ENCODE measurements at places on chromosomes 6 and 20.
A peak's percentile ranks its signal among the peaks of the same experiment; 100 is the strongest.

- no peak for DNase-seq
Measured at GRCh38 chr20:46978951-46979491, 84.4 kb downstream of the EYA2 start.

DNA sequence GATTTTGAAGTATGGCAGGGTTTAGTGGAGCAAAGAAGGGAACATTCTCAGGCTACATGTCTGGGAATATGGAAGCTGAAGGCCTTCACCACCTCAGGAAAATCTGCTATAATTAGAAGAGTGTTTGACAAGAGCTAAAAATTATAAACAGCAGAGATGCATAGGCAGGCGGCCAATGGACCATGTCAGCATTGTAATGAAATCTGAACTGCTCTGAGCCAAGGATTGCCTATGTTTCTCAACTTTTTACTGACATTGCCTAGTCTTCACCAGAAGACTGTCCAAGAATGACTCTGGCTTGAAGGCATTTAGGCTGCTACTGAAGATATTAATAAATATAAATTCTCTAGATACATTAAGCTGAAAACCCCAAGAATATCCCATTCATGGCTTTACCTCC, 84.1 kb downstream of the C6orf52 start:
- no peak for DNase-seq

DNA sequence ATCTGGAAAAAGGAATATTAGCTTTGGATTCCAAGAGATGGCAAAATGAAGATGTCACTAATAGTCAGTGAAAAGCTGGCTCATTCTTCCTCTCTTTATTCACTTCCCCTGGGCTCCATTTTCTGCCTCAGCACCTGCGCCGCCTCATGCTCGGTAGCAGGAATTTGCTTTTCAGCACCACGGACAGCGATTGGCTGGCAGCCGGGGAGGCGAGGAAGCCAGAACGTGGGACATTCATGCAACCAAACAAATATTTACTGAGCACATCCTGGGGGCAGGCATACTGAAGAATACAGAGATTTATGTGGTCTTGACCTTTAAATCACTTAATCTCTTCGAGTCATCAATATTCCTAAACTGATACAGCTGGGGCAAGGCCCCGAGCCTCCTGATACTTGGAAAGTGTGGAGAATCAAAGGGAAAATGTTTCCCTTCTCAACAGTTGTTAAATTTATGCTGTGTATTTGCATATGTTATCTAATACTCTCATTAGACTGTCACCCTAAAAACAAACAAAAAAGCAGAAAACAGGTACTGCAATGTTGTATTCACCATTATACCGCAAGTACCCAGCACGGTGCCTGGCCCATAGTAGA, 12.1 kb upstream of the PDYN start:
- DNase-seq = peak; percentile 78

DNA sequence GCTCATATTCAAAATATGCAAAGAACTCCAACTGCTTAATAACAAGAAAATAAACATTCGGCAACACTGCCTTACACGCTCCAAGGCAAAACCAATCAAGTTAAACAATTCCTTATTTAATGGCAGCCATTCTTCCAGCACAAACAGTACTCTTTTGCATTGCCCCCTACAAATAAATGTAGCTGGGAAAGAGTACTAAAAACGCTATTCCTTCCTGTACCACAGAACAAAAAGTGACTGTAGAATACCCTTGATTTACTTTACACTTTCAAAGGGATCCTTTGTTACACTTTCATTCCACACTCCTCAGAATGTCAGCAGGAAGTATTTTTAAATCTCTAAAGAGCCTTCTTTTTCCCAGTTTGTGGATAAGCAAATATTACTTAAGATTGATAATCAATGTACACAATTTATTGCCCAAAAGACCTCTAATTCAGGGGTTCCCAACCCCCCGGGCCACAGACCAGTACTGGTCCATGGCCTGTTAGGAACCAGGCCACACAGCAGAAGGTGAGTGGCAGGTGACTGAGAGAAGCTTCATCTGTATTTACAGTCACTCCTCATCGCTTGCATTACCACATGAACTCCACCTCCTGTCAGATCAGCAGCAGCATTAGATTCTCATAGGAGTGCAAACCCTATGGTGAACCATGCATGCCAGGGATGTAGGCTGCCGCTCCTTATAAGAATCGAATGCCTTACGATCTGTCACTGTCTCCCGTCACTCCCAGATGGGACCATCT, 51.6 kb downstream of the MBOAT1 start:
- DNase-seq = no peak

DNA sequence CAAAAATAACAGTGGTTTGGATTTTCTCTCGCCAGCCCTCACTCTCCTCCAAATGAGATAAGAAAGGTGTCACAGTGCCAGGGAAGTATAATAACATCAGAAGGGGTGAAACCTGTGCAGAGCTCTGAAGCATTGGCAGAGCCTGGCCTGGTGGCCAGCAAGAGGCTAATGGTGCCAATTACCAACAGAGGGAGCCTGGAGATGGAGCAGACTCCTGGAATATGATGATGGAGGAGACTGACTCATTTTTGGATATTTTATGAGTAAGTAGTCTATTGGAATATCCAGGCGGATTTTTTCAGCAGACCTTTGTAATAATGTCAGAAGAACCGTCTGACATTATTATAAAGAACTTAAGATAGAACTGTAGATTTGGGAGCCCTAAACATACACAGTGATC, 442.6 kb upstream of the MARCKS start:
- DNase-seq = peak; percentile 34

GRCh38 chr6:96792561-96793190, 44.6 kb downstream of the GPR63 start:
- no peak for DNase-seq

DNA sequence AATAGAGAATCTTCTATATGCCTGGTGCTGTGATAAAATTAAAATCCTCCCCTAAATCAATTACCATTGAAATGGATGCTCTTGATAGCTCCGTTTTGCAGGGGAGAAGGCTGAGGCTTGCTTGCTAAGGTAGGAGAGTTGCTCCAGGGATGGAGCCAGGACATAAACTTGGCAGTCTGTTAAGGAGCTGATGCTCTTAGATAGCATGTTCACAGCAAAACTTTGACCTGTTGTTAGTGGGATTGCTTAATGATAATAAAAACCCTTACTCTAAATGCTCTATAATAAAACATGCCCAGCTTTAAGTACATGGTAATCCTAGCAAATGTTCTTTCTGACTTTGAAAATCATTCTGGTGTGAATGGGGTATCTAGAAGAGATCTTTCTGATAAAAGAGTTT, 228.4 kb upstream of the JAG1 start:
- DNase-seq = no peak

GRCh38 chr6:165987483-165988301, 180.0 kb downstream of the TBXT start:
- peak; percentile 91 for DNase-seq

DNA sequence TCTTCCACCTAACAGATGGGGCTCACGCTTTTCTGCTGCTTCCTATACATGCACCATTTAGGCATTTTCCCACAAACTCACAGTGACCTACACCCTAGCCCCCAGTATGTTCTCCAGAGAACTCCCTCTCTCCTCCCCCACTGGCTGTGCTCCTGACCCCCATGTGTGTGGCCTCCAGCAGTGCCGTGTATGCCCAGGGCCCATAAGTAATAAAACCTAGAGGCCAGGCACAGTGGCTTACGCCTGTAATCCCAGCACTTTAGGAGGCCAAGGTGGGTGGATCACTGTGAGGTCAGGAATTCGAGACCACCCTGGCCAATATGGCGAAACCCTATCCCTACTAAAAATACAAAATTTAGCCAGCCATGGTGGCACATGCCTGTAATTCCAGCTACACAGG, 54.7 kb upstream of the NXT1 start:
- DNase-seq = no peak

DNA sequence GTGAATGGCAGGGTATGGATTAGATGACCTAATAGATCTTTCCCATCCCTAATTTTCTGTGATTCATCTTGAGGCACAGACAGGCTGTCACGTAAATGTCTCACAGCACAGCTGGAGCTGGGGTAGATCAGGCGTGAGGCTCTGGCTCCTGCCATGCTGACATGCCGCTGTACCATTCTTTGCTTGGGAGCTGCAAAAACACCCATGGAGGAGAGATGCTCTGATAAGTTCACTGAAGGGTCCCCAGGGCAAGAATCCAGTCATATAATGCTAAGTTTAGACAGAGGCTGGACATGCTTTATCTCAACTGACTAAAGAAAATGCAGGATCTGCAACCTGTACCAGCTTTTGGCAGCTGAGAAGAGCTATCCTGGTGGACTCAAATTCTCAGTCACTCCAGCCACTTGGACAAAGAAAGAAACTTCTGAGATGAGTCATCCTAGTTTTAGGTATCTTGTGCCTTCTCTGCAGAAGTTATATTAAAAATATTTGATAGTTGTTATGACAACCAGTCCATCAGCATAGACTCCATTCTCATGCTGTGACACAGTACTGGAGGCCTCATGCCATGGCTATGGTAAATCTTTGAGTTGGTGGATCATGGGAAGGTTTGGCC, 185.1 kb upstream of the RAB32 start:
- DNase-seq = no peak

DNA sequence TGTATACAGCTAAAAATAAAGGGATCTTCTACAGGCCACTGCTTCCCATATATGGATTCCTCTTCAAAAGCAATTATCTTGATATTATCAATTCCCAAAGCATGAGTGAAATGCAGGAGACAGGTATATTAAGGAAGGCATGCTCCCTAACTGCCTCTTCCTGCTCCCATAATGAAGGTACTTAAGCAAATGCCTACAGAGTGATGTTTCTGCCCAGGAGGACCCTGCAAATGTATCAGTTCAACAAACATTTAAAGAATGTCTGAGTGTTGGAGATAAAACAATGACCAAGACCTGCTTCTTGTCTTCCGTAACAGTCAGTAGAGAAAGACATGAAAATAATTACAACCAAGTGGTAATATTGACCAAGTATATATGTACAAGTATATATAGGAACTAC, 4.2 kb downstream of the UBE2J1 start:
- no peak for DNase-seq

- DNase-seq = no peak
Measured at GRCh38 chr6:162621246-162621645, 106.3 kb downstream of the PRKN start.

GRCh38 chr6:26576929-26577719, 19.6 kb upstream of the ABT1 start:
- no peak for DNase-seq

- no peak for DNase-seq
Measured at GRCh38 chr20:15091421-15092037, 754.1 kb upstream of the FLRT3 start.

DNA sequence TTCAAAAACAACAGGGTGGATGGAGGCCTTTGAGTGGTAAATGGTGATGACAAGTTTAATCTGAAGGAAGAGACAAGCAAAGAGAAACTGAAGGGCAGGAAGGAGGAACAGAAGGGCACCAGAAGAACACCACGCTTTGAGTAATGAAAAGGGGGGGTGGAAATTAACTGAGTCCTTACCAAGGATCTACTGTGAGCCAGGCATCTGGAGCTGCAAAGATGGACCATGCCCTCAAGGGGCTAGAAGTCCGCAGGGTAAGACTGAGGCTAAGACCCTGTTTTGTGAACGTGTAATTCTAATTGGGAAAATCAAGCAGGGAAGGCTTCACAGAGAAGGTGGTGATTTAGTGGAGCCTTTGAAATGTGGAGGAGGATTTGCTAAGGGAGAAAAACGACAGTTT, 1.6 kb downstream of the NDRG3 start:
- no peak for DNase-seq

- peak; percentile 24 for DNase-seq
Measured at GRCh38 chr6:100463630-100464161, 1.0 kb downstream of the SIM1 start.

- no peak for DNase-seq
Measured at GRCh38 chr20:17572034-17572638, 2.3 kb downstream of the DSTN start.

- DNase-seq = no peak
Measured at GRCh38 chr20:38139977-38140753, 24.9 kb downstream of the TGM2 start.

DNA sequence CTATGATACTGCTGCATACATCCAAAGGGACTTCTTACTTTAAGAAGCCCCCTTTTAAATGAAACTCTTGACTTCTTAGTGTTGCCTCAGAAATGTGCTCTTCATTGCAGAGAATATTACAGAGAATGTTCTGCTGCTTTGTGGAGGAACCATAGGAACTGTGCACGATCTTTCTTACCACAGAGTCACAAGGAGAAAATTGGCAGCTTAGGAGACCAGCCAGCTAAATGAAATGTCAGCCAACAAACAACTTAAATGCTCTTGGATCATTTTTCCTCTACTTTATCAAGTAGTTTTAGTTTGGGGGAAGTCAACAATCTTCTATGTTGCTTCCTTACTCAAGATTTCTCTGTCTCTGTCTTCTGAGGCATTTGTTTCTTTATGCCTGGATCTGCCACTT, 125.9 kb upstream of the MLIP start:
- DNase-seq = no peak

GRCh38 chr6:32402812-32403211, 4.2 kb downstream of the BTNL2 start:
- DNase-seq = no peak

DNA sequence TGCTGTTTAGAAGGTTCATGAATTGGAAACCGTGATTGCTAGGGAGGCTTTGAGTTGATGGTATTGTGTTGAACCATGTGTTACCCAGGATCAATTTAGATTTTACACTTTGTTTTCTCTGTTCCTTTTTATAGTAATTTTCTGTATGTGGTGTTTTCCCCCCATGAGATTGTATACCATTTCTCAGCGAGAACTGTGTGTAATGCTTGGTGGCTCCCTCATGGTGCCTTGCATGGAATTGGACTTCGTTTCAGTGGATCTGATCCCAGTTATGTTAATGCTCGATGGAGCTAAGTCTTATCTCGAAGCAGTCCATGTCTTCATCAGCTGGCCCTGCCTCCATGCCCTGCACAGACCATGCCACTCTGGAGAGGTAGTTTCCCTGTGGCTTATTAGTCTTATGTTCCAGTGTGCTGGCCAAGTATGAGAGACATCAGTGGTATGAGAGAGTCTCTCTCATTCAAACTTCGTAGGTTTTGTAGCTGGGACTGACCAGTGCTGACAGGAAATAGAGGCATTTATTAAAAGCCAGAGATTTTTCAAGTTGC, 18.7 kb downstream of the PTPN1 start:
- DNase-seq = no peak

DNA sequence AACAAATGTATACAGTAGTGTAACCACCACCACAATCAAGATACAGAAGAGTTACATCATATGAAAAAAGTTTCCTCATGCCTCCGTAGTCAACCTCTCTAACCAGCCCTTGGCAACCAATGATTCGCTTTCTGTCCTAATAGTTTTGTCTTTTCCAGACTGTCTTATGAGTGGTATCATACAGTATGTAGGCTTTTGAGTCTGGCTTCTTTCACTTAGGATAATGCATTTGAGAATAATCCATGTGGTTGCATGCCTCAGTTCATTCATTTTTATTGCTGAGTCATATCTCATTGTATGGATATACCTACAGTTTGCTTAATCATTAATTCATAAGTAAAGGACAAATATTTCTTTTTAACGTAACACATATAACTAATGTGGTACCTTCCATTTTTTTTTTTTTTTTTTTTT, 86.4 kb upstream of the RIPOR2 start:
- no peak for DNase-seq

- no peak for DNase-seq
Measured at GRCh38 chr6:118959903-118960302, 24.9 kb upstream of the MCM9 start.

Measured in right hindlimb (tissue), 1 donor.